Omental fat pad (tissue), 4 donors: ENCODE measurements at places on chromosomes 11 and 22. TPM values are rescaled to one million over a fixed set of nuclear protein-coding genes. Genes with fewer than 3 reads are reported as not detected.

DNA sequence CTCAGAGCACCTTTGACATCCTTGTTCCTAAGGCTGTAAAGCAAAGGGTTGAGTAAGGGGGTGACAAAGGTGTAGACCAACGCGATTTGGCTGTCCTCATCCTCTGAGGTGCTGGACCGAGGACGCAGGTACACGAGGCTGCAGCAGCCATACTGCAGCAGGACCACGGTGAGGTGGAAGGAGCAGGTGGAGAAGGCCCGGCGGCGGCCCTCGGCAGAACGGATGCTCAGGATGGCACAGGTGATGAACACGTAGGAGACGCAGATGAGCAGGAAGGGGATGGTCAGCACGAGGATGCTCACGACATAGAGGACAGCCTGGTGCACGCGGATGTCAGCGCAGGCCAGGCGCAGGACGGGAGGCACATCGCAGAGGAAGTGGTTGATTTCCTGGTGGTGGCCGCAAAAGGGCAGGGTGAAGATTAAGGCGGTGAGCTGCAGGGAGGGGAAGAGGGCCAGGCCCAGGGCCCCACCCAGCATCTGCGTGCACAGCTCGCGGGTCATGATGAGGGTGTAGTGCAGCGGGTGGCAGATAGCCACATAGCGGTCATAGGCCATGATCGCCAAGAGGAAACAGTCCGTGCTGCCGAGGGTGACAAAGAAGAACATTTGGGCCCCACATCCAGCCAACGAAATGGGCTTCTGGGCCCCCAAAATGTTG is 632 bp downstream of the OR10Q1 start:
- DNase-seq = no peak

- no peak for DNase-seq
These were observed 20.6 kb downstream of the PARVA start for GRCh38 chr11:12397931-12398334.

APOA4 gene
- not detected for total RNA-seq

- DNase-seq = no peak
These were observed 335 bp upstream of the SEZ6L start for GRCh38 chr22:26168939-26169314.

OR51A7 gene
- total RNA-seq = not detected
